ENCODE measurements at places on chromosomes 11 and 22. TPM values are rescaled to one million over a fixed set of nuclear protein-coding genes. Genes with fewer than 3 reads are reported as not detected.

DNA sequence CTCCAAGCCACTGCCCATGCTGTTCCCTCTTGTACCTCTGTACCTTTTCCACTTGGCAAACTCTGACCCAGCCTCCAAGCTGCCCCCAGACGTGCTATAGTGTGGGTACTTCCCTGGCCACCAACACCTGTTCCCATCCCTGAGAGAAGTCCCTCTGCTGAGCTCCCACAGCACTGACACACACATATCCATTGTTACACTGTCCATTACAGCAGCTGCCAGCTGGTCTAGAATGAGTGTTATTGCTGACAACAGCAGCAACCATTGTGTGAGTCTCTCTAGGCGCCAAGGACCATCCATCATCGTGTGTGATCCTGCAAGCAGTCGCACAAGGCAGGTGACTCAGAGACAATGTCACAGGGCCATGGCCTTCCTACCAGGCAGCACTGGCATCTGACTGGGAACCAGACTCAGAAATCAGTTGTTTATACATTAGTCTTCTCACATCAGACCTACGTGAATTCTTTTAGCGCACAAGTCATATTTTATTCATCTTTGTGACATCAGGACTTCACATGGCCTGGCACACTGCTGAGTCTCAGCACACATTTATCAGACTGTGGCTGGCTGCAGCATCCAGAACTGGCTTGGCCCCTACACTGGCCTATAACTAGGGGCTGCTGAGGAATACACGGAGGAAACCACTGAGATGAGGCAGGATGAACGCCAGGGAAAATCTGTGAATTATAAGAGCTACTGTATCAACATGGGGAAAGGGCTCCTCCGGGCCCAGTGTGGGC is 56.4 kb downstream of the SGSM3 start:
- H3K36me3 ChIP-seq: peaks cover 23% of the 10 kb centered on the region
- no peak for DNase-seq
- H3K27ac ChIP-seq: no peak overlapping the region

GRCh38 chr22:48052621-48052890 is 1290.1 kb downstream of the TBC1D22A start:
- H3K27me3 ChIP-seq: peaks cover 4% of the 10 kb centered on the region
- no peak for DNase-seq
- H3K4me1 ChIP-seq: no peaks in the 10 kb centered on the region
- no peak overlapping the region for H3K4me3 ChIP-seq
- no peak overlapping the region for H3K27ac ChIP-seq

DNA sequence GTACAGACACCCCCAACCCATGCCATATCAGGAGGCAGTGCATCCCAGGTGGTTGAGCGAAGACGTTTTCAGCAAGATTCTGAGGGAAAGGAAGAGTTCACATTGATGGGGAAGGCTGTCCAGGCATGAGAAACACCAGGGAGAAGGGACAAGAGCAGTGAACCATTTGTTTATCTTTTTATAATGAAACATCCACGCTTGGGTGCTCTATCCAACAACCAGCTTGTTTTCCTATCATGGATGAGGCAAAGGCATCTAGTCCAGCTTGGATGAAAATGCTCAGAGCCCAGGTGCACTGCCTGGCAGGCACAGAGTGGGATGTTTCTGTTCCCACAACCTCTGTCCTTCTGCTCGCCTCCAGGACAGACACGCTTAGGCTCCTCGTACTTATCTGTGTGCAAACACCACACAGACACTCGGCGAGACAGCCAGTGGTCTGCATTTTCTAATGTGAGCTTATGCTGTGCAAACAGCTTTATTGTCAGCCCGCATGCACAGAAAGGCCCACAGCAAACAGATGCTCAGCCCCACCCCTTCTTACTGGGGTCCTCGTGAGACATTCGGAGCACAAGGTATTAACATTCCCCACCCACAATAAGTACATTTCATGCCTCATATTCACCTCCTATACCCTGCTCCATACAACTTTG is 45.4 kb upstream of the NTM start:
- peaks cover 4% of the 10 kb centered on the region for H3K27me3 ChIP-seq
- DNase-seq: no peak
- no peaks in the 10 kb centered on the region for H3K36me3 ChIP-seq
- no peak overlapping the region for H3K4me3 ChIP-seq
- H3K4me1 ChIP-seq: no peaks in the 10 kb centered on the region

DNA sequence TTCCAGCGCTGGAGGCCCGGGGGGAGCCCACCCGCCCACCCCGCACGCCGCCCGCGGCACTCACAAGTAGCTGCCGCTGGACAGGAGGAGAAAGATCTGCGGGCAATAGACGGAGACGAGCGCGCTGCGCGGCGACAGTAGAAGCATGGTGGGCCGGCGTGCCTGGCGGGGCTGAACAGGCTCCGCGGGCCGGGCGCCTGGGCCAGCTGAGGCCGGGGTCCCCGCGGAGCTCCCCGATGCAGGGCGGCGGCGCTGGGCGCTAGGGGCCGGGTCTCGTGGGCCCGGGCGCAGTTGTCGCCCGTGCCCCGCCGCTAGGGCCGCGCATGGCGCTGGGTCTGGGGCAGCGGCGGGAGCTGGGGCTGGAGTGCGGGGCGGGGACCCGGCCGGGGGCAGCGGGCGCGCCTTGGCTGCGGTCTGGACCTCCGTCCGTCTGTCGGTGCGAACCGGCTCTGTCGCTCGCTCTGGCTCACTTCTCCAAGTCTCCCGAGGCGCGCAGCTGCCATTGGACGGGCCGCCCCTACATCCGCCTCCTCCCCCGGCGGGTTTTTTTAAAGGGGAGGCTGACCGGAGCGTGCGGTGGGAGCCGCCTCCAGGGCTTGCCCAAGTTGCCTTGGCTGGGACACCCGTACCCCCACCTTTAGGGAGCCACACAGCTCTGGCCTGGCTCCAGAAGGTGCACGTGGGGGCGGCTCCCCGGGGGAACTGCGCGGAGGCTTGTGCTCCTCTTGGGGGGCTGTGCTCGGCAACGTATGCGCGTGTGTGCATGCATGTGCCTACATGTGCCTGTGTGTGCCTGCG is 4.7 kb downstream of the WNT7B start:
- no peaks in the 10 kb centered on the region for H3K4me1 ChIP-seq
- no peaks in the 10 kb centered on the region for H3K36me3 ChIP-seq
- peaks cover 14% of the 10 kb centered on the region for H3K27me3 ChIP-seq
- DNase-seq: no peak

DNA sequence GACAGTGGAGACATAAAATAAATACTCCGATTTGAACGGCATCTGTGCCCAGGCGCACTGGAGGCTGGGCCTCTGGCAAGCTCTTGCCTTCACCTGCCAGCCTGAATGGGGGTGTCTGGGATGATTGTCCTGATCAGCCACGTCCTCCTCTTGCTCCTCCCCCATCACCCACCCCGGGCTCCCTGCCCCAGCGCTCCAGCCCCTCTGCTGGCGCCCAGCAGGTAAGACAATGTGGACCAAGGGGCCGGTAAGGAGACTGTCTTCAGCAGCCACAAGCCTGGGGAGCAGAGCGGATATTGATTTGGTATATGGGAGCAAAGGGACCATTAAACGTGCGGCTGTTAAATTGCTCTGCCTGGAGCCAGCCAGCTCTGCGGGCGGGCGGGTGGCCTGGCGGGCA is 24.9 kb downstream of the WNT11 start:
- H3K4me1 ChIP-seq: no peaks in the 10 kb centered on the region
- H3K27me3 ChIP-seq: peaks cover 5% of the 10 kb centered on the region
- no peaks in the 10 kb centered on the region for H3K36me3 ChIP-seq
- DNase-seq: no peak

Gene MMP27
- polyA plus RNA-seq: not detected

DNA sequence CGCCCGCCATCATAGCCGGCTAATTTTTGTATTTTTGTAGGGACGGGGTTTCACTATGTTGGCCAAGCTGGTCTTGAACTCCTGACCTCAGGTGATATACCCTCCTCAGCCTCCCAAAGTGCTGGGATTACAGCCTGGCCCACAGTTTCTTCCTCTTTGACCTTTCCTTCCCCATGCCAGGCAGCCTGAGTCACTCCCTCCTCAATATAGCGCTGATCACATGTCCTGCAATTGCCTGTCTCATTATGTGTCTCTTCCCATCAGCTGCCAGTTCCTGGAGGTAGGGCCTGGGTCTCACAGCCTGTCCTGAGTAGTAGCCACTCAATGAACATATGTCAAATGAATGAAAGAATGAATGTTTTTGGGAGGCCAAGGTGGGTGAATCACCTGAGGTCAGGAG is 43.0 kb upstream of the CCDC134 start:
- no peak for DNase-seq
- H3K4me1 ChIP-seq: no peaks in the 10 kb centered on the region
- no peaks in the 10 kb centered on the region for H3K36me3 ChIP-seq
- H3K27ac ChIP-seq: no peak overlapping the region
- H3K4me3 ChIP-seq: no peak overlapping the region

DNA sequence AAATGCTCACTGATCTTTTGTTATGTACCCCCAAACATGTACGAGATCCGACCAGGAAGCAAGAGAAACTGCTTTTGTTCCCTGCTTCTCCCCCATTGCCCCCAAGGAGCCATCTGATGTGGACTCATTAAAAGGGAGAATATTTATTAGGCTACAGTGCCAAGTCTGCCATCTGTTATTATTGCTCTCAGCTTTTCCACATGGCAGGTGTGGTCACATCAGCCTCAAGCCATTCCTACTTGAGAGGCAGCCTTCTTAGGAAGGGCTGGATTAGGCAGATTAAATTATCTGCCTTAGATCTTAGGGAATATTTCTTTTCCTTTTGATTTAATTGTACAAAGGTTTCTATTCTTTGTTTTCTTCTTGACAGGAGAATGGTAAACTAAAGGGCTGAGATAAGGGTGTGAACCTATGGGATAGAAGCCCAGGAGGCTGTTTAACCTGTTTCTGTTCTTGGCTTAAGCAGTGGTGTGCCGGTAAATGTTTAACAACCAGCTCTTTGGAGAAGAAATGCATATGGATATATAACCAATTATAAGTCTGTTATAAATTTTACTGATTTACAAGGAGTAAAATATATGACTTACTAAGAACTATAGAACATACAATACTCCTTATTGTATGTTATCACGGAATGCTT is 88.8 kb downstream of the PDHX start:
- DNase-seq: no peak
- H3K36me3 ChIP-seq: no peaks in the 10 kb centered on the region
- H3K27ac ChIP-seq: no peak overlapping the region
- H3K4me3 ChIP-seq: no peak overlapping the region

Gene OR56A1
- not detected for polyA plus RNA-seq

- H3K27me3 ChIP-seq: peaks cover 4% of the 10 kb centered on the region
- no peak for DNase-seq
- no peaks in the 10 kb centered on the region for H3K36me3 ChIP-seq
- no peak overlapping the region for H3K27ac ChIP-seq
Measured at GRCh38 chr11:71206186-71206585, 46.2 kb downstream of the SHANK2 start.

DNA sequence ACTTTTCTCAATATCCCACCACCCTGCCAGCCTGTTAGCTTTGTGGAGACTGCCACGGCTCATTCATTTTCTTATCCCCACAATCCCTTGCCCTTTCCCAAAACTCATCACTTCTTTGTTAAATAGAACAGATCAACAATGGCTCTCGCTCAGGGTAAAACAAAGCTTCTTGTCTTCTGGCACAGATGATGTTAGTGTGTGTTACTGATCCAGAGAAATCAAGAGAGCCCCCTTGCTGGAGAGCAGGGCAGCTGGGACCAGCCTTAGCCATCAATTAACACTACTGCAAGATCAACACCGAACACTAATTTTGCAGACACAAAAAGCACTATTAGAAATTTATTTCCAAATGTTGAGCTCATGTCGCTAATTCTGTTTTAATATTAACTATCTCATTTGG is 420.9 kb downstream of the TENM4 start:
- no peak for DNase-seq
- H3K36me3 ChIP-seq: no peaks in the 10 kb centered on the region
- H3K27me3 ChIP-seq: peaks cover 3% of the 10 kb centered on the region
- no peak overlapping the region for H3K4me3 ChIP-seq
- H3K4me1 ChIP-seq: no peaks in the 10 kb centered on the region

- H3K4me1 ChIP-seq: no peaks in the 10 kb centered on the region
- H3K27me3 ChIP-seq: peaks cover 4% of the 10 kb centered on the region
- no peak overlapping the region for H3K4me3 ChIP-seq
Measured at GRCh38 chr11:134949121-134950090, 537.4 kb upstream of the B3GAT1 start.

- H3K27ac ChIP-seq: peak overlapping the region; percentile 53
- H3K4me3 ChIP-seq: no peak overlapping the region
- H3K36me3 ChIP-seq: no peaks in the 10 kb centered on the region
- no peaks in the 10 kb centered on the region for H3K27me3 ChIP-seq
- H3K4me1 ChIP-seq: no peaks in the 10 kb centered on the region
Measured at GRCh38 chr11:1881442-1882264, 10.0 kb downstream of the PRR33 start.

GRCh38 chr11:119377112-119377901 is 4.2 kb downstream of the USP2 start:
- DNase-seq: no peak
- H3K27ac ChIP-seq: no peak overlapping the region
- H3K27me3 ChIP-seq: peaks cover 5% of the 10 kb centered on the region
- no peak overlapping the region for H3K4me3 ChIP-seq
- H3K4me1 ChIP-seq: peaks cover 9% of the 10 kb centered on the region

DNA sequence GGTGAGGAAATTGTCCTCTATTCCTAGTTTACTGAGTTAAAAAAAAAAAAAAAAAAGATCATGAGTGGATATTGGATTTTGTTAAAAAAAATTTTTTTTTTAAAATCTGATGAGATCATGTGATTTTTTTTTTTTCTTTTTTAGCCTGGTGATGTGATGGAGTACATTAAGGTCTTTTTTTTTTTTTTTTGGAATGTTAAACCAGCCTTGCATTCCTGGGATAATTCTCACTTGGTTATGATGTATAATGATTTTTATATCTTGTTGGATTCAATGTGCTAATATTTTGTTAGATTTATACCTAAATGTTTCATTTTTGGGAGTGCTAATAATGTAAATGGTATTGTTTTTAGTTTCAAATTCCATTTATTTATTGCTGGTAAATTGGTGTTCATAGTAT is 43.3 kb downstream of the DDX10 start:
- DNase-seq: no peak

Gene PIWIL4
- polyA plus RNA-seq: not detected

GRCh38 chr22:36536717-36537116 is 7.8 kb upstream of the EIF3D start:
- no peaks in the 10 kb centered on the region for H3K36me3 ChIP-seq
- H3K27ac ChIP-seq: no peak overlapping the region

Gene OR56A4
- not detected for polyA plus RNA-seq

Gene LBHD1
- polyA plus RNA-seq: 6.3 TPM

DNA sequence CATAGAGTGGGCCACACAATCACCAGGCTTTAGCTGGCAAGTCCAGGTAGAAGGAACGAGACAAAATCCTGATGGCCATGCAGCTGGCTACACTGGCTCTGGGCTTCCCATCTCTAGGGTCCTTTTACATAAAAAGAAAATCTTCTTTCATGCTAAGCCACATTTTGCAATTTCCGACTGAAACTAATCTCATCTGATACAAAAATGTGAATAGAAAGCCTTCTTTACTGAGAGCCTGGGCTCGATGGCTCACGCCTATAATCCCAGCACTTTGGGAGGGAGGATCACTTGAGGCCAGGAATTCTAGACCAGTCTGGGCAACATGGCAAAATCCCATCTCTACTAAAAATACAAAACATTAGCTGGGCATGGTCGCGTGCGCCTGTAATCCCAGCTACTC is 67.2 kb downstream of the MICAL3 start:
- no peaks in the 10 kb centered on the region for H3K27me3 ChIP-seq
- H3K4me3 ChIP-seq: no peak overlapping the region
- no peak overlapping the region for H3K27ac ChIP-seq
- no peaks in the 10 kb centered on the region for H3K4me1 ChIP-seq
